ENCODE measurements at places on chromosomes 16 and 17.

DNA sequence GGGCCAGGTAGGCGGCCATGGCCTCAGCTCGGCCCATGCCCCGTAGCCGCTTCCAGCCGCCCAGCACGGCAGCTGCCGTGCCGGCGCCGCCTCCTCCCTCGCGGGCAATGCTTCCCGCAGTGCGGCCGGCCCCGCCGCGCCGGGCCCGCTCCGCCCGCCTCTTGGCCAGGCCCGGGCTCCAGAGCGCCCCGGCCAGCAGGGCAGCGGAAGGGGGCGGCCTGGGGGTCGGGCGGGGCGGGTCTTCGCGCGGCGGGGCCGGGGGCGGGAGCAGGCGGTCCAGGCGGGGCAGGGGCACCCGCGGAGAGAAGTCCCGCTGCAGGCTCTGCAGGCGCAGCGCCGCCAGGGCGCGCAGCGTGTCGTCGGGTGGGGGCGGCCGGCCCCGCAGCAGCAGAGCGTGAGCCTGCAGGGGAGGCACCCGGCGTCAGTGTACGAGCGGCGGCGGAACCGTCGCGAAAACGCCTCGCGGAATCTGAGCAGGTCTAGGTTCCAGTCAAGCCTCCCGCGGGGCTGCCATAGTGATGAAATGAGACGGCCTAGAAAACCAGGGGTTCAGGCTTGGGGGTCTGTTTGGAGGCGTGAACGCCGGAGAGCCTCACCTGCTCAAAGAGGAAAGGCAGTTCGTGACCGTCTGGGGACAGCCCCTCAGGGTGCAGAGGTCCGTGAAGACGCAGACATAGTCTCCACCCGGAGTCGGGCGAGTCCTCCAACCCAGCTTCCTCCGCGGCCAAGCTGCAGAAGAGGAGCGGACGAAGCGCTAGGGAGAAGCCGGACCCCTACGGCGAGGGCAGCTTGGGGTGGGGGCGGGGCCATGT is 6.6 kb downstream of the PLEKHH3 start:
- DNase-seq = no peak

GRCh38 chr17:61555127-61555566 is 35.9 kb downstream of the NACA2 start:
- DNase-seq = peak; percentile 88

GRCh38 chr17:62732125-62732524 is 76.0 kb downstream of the MARCHF10 start:
- DNase-seq = no peak

DNA sequence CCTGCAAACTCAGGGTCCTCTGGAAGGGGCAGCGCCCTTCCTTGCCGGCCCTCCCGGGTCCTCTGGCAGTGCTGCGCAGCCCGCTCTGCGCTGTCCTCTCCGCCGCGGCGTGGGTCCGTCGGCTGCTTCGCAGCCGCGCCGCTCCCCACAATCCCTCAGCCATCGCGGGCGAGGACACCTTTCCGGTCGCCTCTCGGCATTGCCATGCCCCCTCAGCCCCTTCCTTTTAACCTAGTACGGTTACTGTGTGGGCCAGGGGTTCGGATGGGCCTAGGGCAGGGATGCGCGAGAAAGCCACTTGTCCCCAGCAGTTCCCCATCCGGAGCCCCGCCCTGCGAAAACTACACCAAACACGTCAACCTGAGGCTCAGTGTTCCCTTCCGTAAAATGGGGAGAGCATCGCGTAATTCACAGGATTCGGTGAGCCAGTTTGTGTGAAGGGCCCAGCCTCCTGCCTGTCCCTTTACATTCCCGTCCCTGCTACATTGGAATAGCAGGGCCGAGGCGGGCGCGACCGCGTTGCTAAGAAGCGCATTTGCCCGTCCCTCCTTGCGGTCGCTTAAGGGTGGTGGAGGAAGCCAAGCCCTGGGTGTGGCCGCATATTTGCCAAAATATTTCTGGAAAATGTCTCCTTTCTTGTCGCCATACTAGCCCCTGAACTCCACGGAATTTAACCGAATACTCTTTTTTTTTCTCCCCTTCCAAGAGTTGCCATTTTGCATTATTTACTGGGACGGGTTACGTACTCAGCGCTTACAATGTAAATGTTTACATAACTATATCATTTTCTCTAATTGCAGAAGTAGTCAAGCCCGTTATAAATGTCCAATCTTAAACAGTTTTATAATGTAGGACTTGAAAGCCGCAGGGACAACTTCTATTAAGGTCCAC is 13.2 kb downstream of the COPZ2 start:
- DNase-seq = peak; percentile 53

DNA sequence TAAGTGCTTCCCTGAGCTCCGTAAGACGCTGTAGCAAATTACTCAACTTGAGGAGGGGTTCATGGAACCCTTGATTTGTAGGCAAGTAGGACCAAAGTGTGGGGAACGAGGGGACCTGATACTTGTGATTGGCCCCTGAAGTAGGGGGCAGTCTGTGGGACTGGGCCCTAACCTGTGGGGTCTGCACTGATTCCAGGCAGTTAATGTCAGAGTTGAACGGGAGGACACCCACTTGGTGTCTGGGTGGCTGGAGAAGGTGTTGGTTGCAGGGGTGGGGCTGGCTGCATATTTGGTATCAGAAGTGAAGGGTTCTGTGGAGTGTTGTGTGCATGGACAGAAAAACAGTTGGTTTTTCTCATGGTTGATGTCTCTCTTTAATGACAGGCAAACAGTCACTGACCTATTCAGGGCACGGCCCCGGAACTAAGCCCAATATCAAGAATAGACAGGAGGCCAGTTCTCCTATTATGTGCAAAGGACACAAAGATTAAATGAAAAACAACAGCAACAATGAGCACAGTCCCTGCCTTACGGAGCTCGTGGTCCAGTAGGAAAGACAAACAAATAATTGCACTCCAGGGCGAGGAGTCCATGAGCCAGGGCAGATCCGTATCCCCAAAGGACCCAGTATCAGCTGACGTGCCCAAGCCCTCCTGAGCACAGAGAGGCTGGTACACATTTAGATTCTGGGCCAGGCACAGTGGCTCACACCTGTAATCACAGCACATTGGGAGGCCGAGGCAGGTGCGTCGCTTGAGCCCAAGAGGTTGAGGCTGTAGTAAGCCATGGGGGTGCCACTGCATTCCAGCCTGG is 19.2 kb downstream of the MXRA7 start:
- DNase-seq = no peak

DNA sequence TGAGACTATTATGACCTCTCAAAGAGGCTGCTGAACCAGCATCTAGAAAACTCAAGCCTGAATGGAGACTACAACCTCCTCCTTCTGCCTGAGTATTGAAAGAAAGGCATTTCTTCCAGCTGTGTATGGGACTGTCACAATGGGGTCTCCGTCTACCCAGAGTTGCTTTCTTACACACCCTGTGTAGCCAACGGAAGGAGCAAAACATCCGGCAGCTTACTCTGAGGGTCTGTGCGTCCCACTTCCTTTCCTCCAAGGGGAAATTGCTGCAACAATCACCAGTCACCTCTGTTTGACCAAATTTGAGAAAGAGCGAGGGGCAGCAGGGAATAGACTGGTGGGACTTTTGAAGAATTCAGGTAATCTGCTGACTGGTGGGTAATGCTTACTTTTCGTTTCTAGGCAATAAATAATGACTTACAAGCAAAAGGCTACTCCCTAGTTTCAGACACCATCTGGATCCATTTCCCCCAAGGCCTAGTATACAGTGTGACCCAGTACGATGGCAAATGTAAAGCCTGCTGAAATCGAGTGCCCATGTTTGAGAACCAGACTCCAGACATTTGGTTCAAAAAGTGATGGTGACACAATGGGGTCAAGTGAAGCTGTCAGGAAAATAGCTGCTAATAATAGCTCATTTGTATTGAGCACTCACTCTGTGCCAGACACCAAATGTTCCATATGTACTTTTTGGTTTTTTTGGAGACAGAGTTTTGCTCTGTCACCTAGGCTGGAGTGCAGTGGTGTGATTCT is 81.7 kb downstream of the YPEL2 start:
- no peak for DNase-seq

Data from NCI-H82 (cell line).